GM04504 (cell line): ENCODE measurements at places on chromosomes 1 and 21.

DNA sequence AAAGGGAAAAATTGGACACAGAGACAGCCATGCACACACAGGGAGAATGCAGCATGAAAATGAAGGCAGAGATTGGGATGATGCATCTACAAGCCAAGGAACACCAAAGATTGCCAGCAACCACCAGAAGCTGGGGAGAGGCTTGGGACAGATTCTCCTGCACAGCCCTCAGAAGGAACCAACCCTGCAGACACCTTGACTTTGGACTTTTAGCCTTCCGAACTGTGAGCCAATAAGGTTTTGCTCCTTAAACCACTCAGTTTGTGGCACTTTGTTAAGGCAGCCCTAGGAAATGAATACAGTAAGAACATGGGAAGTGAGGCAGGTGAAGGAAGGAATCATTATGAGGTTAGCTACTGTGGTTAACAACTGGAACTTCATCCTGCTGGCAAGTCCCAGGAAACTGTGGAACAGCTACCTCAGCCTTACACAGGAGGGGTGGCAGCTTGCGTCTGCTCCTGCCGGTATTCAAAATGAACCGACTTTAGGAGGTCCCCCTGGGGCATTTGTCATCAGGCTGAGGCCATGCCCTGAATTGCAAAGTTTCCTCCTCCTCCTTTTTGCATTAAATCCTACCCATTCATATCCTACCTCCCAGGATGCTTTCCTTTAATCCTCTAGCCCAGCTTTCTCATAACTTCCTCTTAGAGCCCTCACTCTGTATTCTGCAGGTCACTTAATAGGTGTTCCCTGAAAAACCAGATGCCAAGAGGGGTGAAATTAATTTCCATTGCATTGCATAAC lies 15.4 kb downstream of the CD247 start:
- DNase-seq = no peak

DNA sequence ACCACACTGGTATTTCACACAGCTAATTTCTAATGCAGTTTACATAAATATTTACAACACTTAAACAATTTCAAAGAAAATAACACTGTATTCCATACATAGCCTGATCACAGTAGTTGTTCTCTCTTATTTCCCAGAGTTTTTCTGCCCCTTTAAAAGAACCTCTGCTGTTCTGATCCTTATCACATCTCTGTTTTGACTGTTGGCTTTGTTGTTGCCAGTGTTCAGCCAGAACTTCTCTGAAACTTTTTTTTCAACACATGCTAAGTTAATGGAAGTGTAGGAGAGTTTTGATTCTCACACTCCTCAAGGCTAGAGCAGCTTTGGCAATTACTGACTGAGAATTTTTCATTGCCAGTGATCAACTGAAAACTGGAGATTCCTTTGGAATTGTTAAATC lies 11.1 kb downstream of the SELE start:
- no peak for DNase-seq

DNA sequence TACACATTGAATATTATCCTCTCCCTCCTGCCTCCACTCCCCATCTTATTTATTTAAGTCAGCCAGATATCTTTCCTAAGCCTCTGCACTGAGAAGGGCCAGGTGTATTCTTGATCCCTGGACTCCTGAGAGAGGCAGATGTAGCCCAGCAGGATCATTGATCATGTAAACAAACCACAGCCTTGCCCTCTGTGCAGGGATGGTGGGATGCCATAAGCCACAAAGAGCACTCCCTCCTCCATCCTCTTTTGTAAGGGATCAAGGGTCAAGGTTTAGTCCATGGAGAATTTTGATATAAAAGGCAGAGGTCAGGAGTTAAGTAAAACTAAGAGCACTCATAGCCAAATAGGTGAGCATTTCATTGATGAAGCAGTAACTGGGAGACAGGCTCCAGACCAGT lies 17.3 kb downstream of the PHGDH start:
- DNase-seq = no peak

DNA sequence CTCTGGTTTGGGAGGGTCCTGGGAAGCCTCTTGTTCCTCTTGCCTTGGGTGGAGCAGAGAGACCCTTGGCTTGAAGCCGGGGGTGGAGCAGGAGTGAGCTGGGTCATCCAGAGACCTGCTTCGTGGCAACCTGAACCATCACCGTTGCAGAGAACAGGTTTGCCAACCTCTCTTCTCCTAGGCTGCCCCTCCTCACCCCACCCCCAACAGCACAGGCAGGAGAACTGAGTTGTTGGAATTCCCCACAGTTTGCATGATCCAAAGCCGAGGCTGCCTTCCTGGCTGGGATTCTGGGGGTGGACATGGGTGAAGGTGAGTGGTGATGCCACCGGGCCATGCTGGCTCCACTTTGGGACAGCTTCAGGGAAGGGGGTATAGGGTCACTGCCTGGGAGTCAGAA lies 2.2 kb downstream of the WNT4 start:
- DNase-seq = no peak

DNA sequence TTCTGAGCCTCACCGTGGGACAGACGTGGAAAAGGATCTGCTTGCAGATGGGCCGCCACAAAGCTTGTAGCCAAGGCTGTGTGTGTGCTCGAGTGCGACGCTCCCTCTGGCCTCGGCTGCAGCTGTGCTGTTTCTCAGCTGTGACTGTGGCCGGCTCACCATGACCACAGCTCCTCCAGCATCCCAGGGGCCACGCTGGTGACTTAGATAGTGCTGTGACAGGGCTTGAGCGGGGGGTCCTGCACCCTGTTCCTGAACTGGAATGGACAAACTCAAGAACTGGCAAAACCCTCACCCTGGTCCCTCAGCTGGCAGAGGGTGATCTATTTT lies 17.4 kb upstream of the ACTRT2 start:
- no peak for DNase-seq

- DNase-seq = no peak
These were observed 30.7 kb downstream of the CD58 start for GRCh38 chr1:116540088-116540487.

- DNase-seq = peak; percentile 88
These were observed 26.2 kb upstream of the A3GALT2 start for GRCh38 chr1:33346927-33347649.

DNA sequence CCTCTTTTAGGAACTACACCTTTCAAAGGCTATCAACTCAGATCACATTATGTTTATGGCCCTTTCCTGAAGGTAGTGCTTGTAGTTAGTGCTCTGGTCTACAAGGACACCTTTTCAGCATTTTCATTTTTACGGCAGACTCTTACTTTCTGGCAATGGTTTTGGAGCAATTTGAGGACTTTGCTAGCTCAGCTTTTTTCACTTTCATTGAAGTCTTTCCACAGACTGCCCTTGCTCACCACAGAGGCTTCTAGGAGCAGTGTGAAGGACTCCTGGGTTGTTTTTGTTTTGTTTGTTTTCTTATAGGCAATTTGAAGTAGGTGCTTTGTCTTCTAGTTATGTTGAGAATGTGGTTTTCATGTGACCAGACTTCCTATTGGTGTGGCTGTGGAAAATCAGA lies 43.1 kb downstream of the CD55 start:
- no peak for DNase-seq

DNA sequence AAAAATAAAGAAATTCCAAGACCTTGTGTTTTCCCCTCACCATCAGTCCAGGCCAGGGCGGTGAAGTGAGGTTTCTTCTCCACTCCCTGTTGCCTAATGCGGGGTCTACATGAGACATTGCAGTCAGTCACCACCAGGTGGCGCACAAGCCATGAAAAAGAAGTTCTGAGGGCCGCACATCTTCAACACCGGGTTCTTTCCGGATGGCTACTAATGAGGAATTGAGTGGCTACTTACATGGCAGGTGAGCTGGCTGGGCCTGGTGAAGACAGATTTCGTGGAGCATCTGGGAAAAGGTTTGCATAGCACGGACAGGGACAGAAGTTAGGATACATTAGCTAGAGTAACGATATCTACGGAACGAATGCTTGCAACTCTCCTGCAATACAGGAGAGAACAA lies 15.8 kb upstream of the S100A11 start:
- no peak for DNase-seq

- DNase-seq = no peak
These were observed 5.8 kb downstream of the C21orf58 start for GRCh38 chr21:46317710-46318463.

DNA sequence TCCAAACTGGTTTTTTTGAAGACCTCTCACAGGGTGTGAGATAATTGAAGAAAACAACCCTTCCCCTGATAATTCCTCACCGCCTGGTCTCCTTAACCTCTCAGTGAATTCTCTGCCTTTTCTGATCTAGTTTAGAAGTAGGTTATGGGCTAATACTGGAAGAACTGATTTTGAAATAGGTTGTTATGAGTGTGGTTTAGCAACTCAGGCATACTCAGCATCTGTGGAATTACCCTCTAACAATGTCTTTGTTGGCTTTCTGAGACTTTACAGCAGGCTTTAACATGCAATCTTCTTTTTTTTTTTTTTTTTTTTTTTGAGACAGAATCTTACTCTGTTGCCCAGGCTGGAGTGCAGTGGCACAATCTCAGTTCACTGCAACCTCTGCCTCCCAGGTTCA lies 10.3 kb upstream of the PLD5 start:
- DNase-seq = no peak

- DNase-seq = peak; percentile 18
These were observed 88.6 kb downstream of the NUF2 start for GRCh38 chr1:163410073-163410999.

DNA sequence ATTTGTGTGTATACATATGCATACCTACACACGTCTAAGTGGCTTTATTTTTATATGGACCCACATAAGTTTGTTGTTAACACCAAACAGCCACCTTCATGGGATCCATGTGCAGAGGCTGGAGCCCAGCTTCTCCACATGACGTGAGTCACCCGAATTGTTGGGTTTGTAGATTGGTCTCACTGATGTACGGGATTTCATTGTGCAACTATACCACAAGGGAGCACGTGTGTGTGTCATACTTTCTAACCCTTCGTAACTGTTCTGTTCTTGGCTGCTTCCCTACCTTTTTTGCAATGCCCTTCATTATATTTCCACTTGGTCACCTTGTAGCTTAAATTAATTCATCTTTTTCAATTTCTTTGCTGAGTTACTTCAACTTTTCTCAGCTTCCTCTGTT lies 21.0 kb downstream of the SPRTN start:
- DNase-seq = peak; percentile 91

DNA sequence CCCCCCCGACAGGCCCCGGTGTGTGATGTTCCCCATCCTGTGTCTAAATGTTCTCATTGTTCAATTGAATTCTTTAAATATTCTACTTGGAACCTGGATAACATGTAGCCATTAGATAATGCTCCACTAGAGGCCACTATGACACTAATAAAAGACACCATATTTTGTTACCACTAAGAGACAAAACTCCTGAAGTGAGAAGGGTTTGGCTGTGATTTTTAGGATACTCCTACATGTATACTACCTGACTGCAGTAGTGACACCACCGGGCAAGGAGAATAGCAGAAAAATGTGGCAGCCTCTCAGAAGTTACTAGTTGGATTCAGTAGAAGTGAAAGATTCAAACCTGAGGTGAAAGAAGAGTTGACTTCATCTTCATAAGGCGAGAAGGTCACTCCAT lies 36.0 kb downstream of the F5 start:
- DNase-seq = no peak

- DNase-seq = no peak
These were observed 896 bp downstream of the KANK4 start for GRCh38 chr1:62318320-62318755.

DNA sequence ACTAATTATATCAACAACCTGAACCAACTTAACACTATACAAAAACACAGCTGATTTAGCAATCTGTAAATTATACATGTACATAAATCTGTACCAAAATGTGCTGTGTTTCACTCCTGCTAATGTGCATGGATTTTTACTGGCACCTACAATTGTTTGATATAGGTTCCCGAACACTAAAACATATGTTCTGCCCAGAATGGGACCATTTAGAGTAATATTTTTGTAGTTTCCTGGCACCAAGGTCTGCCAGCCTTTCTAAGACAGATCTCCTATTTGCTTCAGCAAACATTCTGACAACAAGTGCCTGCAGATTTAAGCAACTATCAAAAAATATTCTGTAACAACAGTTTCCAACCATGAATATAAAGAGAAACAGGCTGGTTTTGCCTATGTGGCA lies 4.2 kb downstream of the KCNH1 start:
- DNase-seq = no peak

- DNase-seq = no peak
These were observed 122.5 kb upstream of the CACYBP start for GRCh38 chr1:174877208-174877673.

GRCh38 chr1:8363186-8363766 lies 45.4 kb downstream of the SLC45A1 start:
- DNase-seq = no peak

- DNase-seq = peak; percentile 26
These were observed 4.5 kb downstream of the DLGAP3 start for GRCh38 chr1:34924759-34925555.
